ENCODE measurements at places on chromosomes 5 and 9. TPM values are rescaled to one million over a fixed set of nuclear protein-coding genes. Genes with fewer than 3 reads are reported as not detected.

The KLHL9 gene
- 39.5 TPM for total RNA-seq

The PLCXD3 gene
- 0.26 TPM for total RNA-seq

The FOXD4L4 gene
- total RNA-seq, result 0.13 TPM

The LECT2 gene
- total RNA-seq, result not detected

The ZMAT2 gene
- total RNA-seq, result 51.0 TPM

The HDAC3 gene
- total RNA-seq, result 84.9 TPM

The TMEM8B gene
- 9.0 TPM for total RNA-seq

The IL33 gene
- total RNA-seq, result 0.31 TPM

The TUSC1 gene
- 3.8 TPM for total RNA-seq

The WDR31 gene
- 0.95 TPM for total RNA-seq

The CA9 gene
- total RNA-seq, result 1.5 TPM

The ZBTB26 gene
- total RNA-seq, result 9.8 TPM

DNA sequence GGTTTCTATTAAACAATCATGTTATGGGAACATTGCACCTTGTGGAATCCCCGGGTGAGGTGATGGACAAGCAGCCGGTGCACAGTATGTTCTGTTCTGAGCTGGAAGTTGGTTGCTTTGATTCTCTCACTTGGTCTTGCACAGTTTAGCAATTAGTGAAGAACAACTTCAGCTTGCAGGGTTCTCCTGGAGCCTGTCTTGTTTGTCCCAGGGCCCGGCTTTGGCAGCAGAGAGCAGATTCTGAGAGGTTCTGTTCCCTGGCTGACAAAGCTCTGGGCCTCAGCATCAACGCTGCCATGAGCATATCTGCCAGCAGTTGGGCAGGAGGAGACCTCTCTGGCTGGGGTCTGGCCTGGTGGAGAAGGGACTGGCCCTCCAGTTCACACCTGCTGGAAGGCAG is 16.9 kb downstream of the GADD45G start:
- H3K4me1 ChIP-seq, result peaks cover 13% of the 10 kb centered on the region
- H3K27me3 ChIP-seq, result peaks cover 4% of the 10 kb centered on the region
- H3K36me3 ChIP-seq, result no peaks in the 10 kb centered on the region
- H3K4me3 ChIP-seq, result no peak overlapping the region
- no peak for DNase-seq
- H3K27ac ChIP-seq, result no peak overlapping the region

- peaks cover 51% of the 10 kb centered on the region for H3K36me3 ChIP-seq
- DNase-seq, result no peak
- peak overlapping the region; percentile 42 for H3K27ac ChIP-seq
- H3K4me1 ChIP-seq, result peaks cover 2% of the 10 kb centered on the region
- no peak overlapping the region for H3K4me3 ChIP-seq
- H3K27me3 ChIP-seq, result peaks cover 13% of the 10 kb centered on the region
These were observed 26.6 kb downstream of the DYNC2I2 start for GRCh38 chr9:128629852-128630545.

DNA sequence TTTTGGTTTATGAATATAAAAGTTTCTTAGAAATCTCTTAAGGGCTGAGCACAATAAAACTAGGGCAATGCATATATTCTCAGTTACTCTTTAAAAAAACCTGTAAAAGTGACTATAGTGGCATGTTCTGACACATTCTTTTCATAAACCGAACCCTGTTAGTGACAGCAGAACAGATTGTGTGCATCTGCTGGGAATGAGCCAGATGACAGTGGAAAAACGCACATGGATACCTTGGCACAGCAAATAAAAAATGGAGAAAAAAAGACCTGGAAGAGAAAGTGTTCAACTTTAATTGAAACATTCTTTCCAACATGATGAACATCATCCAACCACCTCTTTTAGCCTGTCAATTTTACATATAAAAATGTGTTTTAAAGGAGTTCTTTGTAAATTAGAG is 12.7 kb downstream of the MEF2C start:
- no peaks in the 10 kb centered on the region for H3K27me3 ChIP-seq
- peaks cover 9% of the 10 kb centered on the region for H3K4me1 ChIP-seq
- H3K27ac ChIP-seq, result no peak overlapping the region
- no peak overlapping the region for H3K4me3 ChIP-seq
- no peak for DNase-seq
- H3K36me3 ChIP-seq, result no peaks in the 10 kb centered on the region

GRCh38 chr9:69325409-69326212 is 596 bp downstream of the ENTREP1 start:
- peak; percentile 31 for DNase-seq
- H3K36me3 ChIP-seq, result no peaks in the 10 kb centered on the region
- H3K4me3 ChIP-seq, result peak overlapping the region; percentile 85
- H3K27me3 ChIP-seq, result peaks cover 15% of the 10 kb centered on the region
- H3K27ac ChIP-seq, result no peak overlapping the region
- H3K4me1 ChIP-seq, result peaks cover 8% of the 10 kb centered on the region

GRCh38 chr5:56640763-56641406 is 174.5 kb upstream of the MAP3K1 start:
- no peaks in the 10 kb centered on the region for H3K27me3 ChIP-seq
- H3K36me3 ChIP-seq, result no peaks in the 10 kb centered on the region

DNA sequence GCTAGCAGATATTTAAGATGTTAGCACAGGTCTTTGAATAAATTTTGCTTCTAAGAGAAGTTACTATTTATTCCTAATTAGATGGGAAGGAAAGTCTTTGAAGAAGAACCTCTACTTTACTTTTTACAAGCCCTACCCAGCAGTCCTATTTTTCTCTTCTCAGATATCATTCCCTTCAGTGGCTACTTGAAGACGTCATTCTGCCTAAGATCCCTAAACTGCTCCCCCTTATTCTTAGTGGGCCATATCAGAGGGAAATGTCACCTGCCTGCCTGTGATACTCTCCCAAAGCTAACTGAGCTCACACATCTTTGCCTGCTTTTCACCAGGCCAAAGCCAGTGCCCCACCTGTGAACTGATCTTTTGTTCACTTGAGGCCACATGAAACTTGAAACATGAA is 16.5 kb upstream of the TMED9 start:
- no peak for DNase-seq
- H3K4me1 ChIP-seq, result peaks cover 8% of the 10 kb centered on the region
- H3K4me3 ChIP-seq, result no peak overlapping the region

- H3K27me3 ChIP-seq, result no peaks in the 10 kb centered on the region
- no peaks in the 10 kb centered on the region for H3K4me1 ChIP-seq
- no peak for DNase-seq
- no peak overlapping the region for H3K27ac ChIP-seq
- H3K4me3 ChIP-seq, result no peak overlapping the region
These were observed 724.1 kb upstream of the MEF2C start for GRCh38 chr5:89606939-89607534.

GRCh38 chr9:36208521-36209253 is 18.0 kb downstream of the CLTA start:
- H3K36me3 ChIP-seq, result peaks cover 75% of the 10 kb centered on the region
- peak overlapping the region; percentile 19 for H3K27ac ChIP-seq
- DNase-seq, result no peak
- H3K4me1 ChIP-seq, result peaks cover 52% of the 10 kb centered on the region
- H3K4me3 ChIP-seq, result peak overlapping the region; percentile 15

DNA sequence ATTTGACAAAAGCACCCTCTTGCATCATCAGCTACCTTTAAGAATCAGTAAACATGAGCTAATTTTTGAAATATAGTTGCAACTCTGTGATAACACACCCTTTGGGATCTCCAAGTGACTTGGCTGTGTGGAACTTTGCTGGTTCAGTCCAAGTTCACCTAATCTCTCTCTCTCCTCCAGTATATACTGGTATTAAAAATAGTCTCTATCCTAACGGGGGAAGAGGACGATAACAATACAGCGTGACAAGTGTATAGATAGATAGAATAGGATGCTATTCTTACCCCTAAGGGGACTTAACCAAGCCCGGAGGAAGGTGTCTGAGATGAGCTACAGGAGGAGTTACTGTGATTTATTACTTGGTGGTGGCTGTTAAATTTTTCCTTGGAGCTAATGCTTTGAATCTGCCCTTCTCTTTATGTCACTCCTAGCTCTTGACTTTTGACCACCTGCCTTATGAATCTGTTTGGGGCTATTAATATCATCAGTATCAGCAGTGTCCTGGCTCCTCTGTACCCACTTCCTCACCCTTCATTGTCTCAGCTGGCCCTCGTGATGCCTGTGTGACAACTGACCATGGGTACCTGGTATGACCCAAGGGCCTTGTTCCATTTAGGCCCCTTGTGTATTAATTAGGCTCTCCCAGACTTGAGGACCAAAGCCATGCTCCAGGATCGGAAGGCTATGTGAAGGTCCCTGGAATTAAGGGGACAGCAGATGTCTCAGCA is 223.9 kb downstream of the SREK1 start:
- no peak for DNase-seq
- H3K4me3 ChIP-seq, result no peak overlapping the region
- H3K4me1 ChIP-seq, result peaks cover 18% of the 10 kb centered on the region
- H3K27me3 ChIP-seq, result peaks cover 6% of the 10 kb centered on the region
- no peak overlapping the region for H3K27ac ChIP-seq
- no peaks in the 10 kb centered on the region for H3K36me3 ChIP-seq

- peak; percentile 17 for DNase-seq
- no peak overlapping the region for H3K4me3 ChIP-seq
- H3K4me1 ChIP-seq, result no peaks in the 10 kb centered on the region
- H3K27me3 ChIP-seq, result no peaks in the 10 kb centered on the region
- H3K27ac ChIP-seq, result no peak overlapping the region
These were observed 46.7 kb downstream of the GARNL3 start for GRCh38 chr9:127311239-127311741.

GRCh38 chr5:126995689-126996088 is 34.7 kb downstream of the MARCHF3 start:
- H3K27ac ChIP-seq, result no peak overlapping the region
- H3K4me1 ChIP-seq, result peaks cover 17% of the 10 kb centered on the region
- peaks cover 10% of the 10 kb centered on the region for H3K36me3 ChIP-seq
- no peaks in the 10 kb centered on the region for H3K27me3 ChIP-seq

DNA sequence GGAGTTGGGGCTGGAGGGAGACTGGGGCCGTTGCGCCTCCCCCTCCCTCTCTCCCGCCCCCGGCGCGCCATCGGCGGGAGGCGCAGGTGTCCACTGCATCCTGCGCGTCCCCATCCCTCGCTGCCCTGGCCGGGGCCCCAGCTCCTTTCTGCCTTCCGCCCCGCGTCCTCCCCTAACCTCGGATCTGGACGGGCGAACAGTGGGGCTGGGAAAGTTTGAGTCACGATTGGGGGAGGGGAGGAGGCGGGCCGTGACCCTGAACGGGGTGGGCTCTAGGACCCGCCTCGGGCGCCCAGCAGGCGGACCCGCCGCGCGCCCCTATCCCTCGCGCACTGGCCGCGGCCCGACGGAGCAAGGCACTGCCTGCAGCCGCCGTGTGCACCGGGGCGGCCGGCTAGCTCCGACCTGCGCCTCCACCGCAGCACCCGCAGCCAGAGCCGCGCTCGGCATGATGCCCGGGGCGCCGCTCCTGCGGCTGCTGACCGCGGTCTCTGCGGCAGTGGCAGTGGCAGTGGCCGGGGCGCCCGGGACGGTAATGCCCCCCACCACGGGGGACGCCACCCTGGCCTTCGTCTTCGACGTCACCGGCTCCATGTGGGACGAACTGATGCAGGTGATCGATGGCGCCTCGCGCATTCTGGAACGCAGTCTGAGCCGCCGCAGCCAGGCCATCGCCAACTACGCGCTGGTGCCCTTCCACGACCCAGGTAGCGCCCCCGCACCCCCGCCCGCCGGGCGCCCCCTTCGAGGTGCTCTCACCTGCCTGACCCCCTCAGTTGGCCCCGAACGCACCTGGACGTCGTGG is at the start of gene HMCN2:
Gene HMCN2, plus strand, starts transcription at position 330 of the 805 bp plus-strand sequence. Its CDS starts 119 bp downstream, at position 449.
- peak within 1 kb of the TSS; percentile 90 for H3K4me3 ChIP-seq
- no peak within 1 kb of the TSS for H3K27ac ChIP-seq
- H3K4me1 ChIP-seq, result peaks cover 43% of the 10 kb centered on the region
- peaks cover 20% of the 10 kb centered on the region for H3K27me3 ChIP-seq
- DNase-seq, result peak; percentile 64
- no peaks in the 10 kb centered on the region for H3K36me3 ChIP-seq

GRCh38 chr9:136631038-136632000 is 31.4 kb upstream of the EGFL7 start:
- DNase-seq, result peak; percentile 91
- no peak overlapping the region for H3K4me3 ChIP-seq
- peaks cover 10% of the 10 kb centered on the region for H3K27me3 ChIP-seq
- no peak overlapping the region for H3K27ac ChIP-seq
- no peaks in the 10 kb centered on the region for H3K36me3 ChIP-seq
- peaks cover 26% of the 10 kb centered on the region for H3K4me1 ChIP-seq

- H3K4me3 ChIP-seq, result no peak overlapping the region
- DNase-seq, result no peak
- H3K27me3 ChIP-seq, result peaks cover 2% of the 10 kb centered on the region
- no peaks in the 10 kb centered on the region for H3K36me3 ChIP-seq
- H3K27ac ChIP-seq, result no peak overlapping the region
These were observed 68.5 kb downstream of the FOXD1 start for GRCh38 chr5:73380041-73380440.

- no peak overlapping the region for H3K4me3 ChIP-seq
- peaks cover 45% of the 10 kb centered on the region for H3K36me3 ChIP-seq
- peak overlapping the region; percentile 44 for H3K27ac ChIP-seq
- peaks cover 53% of the 10 kb centered on the region for H3K4me1 ChIP-seq
These were observed 34.7 kb downstream of the DAP start for GRCh38 chr5:10726179-10726912.

- H3K4me1 ChIP-seq, result peaks cover 32% of the 10 kb centered on the region
- no peak overlapping the region for H3K27ac ChIP-seq
- H3K4me3 ChIP-seq, result no peak overlapping the region
- H3K27me3 ChIP-seq, result peaks cover 2% of the 10 kb centered on the region
- DNase-seq, result no peak
These were observed 78.8 kb downstream of the GNAQ start for GRCh38 chr9:77952635-77953328.

GRCh38 chr9:12826924-12827565 is 52.2 kb downstream of the LURAP1L start:
- H3K27me3 ChIP-seq, result no peaks in the 10 kb centered on the region
- H3K4me3 ChIP-seq, result no peak overlapping the region
- no peaks in the 10 kb centered on the region for H3K4me1 ChIP-seq
- no peaks in the 10 kb centered on the region for H3K36me3 ChIP-seq
- H3K27ac ChIP-seq, result no peak overlapping the region
- no peak for DNase-seq

GRCh38 chr5:7391814-7392692 is 3.9 kb upstream of the ADCY2 start:
- peaks cover 11% of the 10 kb centered on the region for H3K4me1 ChIP-seq
- H3K27ac ChIP-seq, result no peak overlapping the region
- H3K27me3 ChIP-seq, result peaks cover 6% of the 10 kb centered on the region
- peaks cover 4% of the 10 kb centered on the region for H3K36me3 ChIP-seq
- peak; percentile 40 for DNase-seq

DNA sequence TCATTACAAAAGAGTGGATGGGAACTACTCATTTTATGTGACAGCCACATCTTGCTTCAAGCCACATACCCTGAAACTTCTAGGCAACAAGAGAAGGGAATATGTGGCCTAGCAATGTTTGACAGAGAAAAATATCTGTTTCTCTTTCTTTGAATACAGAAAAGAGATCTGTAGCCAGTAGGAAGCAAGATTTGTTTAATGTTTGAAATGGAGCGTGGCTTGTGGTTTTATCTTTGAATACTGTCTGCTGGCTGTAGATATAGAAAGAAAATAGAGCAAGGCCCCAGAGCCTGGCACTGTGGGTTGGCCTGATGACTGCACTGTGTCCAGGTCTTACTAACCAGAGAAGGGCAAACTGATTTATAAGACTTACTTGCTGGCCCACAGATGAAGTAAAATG is 133.8 kb downstream of the ARHGEF28 start:
- DNase-seq, result no peak
- H3K27ac ChIP-seq, result no peak overlapping the region
- H3K27me3 ChIP-seq, result peaks cover 1% of the 10 kb centered on the region
- no peak overlapping the region for H3K4me3 ChIP-seq
